Naive thymus-derived CD8-positive, alpha-beta T cell (primary cell): ENCODE measurements at places on chromosomes 1 and 21. TPM values are rescaled to one million over a fixed set of nuclear protein-coding genes. Genes with fewer than 3 reads are reported as not detected.

GRCh38 chr1:232279909-232280400 is 350.0 kb downstream of the SIPA1L2 start:
- DNase-seq, result no peak
- no peaks in the 10 kb centered on the region for H3K4me1 ChIP-seq
- no peak overlapping the region for H3K4me3 ChIP-seq
- H3K36me3 ChIP-seq, result no peaks in the 10 kb centered on the region

DNA sequence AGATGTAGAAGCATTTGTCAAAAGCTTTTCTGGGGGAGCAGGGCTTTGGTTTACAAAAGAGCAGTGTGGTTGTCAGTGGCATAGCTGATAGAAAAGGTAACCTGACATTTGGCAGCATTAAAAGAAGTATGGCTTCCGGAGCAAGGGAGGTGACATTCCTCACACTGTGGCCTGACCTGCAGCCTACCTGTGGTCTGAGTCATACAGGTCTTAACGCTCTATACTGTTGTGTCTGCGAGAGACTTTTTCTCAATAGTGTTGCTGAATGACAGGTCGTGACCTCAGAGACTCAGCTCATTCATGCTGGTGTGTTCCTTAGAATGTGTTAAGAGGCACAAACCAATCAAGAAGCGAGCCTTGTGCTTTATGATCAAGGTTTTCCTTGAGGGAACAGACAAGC is 19.3 kb downstream of the PHGDH start:
- no peak overlapping the region for H3K4me3 ChIP-seq
- H3K27me3 ChIP-seq, result no peaks in the 10 kb centered on the region
- peaks cover 4% of the 10 kb centered on the region for H3K4me1 ChIP-seq

Gene ST6GALNAC5
- polyA plus RNA-seq, result not detected

- no peak overlapping the region for H3K4me3 ChIP-seq
- H3K4me1 ChIP-seq, result no peaks in the 10 kb centered on the region
- DNase-seq, result peak; percentile 72
- H3K36me3 ChIP-seq, result no peaks in the 10 kb centered on the region
- H3K27ac ChIP-seq, result no peak overlapping the region
These were observed 29.4 kb downstream of the ALG14 start for GRCh38 chr1:95043141-95043980.

- H3K27ac ChIP-seq, result peak overlapping the region; percentile 91
- peak; percentile 71 for DNase-seq
- H3K27me3 ChIP-seq, result no peaks in the 10 kb centered on the region
- no peaks in the 10 kb centered on the region for H3K36me3 ChIP-seq
These were observed 1.4 kb upstream of the TNFRSF14 start for GRCh38 chr1:2554621-2555387.
